ENCODE measurements at places on chromosomes 5 and 9.

DNA sequence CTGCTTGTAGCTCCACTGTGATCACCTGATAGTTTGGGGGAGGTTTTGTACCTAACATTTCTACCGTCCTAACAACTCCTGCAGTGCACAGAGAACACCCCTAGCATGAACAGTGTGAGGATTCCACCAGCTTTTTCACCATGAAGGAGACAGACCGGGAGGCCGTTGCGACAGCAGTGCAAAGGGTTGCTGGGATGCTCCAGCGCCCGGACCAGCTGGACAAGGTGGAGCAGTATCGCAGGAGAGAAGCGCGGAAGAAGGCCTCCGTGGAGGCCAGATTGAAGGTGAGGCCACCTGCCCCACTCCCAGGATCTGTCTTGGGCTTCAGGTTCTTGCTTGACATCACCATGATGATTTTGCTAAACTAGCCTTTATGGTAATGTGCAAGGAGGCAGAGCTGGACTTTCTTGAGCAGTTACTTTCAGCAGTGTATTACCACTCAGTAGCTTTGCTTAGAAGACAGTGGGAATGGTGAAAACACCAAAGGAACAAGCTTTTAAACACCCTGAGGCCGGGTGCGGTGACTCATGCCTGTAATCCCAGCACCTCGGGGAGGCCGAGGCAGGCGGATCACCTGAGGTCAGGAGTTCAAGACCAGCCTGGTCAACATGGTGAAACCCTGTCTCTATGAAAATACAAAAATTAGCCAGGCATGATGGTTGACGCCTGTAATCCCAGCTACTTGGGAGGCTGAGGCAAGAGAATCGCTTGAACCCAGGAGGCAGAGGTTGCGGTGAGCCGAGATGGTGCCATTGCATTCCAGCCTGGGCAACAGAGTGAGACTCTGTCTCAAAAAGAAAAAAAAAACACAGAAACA lies 3.3 kb downstream of the EXOC3 start:
- DNase-seq, result no peak

DNA sequence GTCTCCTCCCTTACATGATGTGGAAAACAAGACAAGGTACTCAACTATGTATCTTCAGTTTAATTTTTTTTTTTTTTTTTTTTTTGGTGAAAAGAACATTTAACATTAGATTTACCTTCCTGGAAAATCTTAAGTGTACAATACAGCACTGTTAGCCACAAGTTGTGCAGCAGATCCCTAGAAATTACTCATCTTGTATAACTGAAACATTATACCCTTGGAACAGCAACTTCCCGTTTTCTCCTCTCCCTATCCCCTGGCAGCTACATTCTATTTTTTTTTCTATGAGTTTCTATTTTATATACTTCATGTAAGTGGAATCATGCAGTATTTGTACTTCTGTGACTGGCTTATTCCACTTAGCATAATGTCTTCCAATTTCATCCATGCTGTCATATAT lies 421.9 kb upstream of the FTMT start:
- DNase-seq, result no peak

- DNase-seq, result no peak
Observed at GRCh38 chr9:107862323-107862722, 372.8 kb upstream of the KLF4 start.

- no peak for DNase-seq
Observed at GRCh38 chr5:171442287-171443042, 23.0 kb downstream of the FGF18 start.

DNA sequence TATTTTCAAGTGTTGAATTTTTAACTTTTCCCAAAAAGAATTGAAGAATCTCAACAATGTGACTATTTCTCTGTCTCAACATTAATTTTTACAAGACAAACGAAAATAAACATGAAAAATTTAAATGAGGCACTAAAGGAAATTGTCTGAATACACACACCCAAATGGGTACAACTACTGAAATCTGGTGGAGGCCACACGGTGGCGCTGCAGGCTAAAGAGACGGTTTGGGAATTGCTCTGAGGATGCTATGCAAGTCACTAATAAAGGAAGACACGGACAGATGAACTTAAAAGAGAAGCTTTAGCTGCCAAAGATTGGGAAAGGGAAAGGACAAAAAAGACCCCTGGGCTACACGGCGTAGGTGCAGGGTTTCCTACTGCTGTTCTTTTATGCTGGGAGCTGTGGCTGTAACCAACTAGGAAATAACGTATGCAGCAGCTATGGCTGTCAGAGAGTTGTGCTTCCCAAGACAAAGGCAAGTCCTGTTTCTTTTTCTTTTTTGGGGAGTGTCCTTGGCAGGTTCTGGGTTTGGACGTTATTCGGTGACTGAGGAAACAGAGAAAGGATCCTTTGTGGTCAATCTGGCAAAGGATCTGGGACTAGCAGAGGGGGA lies at the start of gene PCDHB10:
Gene PCDHB10 (plus strand): TSS at position 244 of the 616 bp plus-strand sequence. CDS start 200 bp downstream, at position 444.
- peak; percentile 43 for DNase-seq

DNA sequence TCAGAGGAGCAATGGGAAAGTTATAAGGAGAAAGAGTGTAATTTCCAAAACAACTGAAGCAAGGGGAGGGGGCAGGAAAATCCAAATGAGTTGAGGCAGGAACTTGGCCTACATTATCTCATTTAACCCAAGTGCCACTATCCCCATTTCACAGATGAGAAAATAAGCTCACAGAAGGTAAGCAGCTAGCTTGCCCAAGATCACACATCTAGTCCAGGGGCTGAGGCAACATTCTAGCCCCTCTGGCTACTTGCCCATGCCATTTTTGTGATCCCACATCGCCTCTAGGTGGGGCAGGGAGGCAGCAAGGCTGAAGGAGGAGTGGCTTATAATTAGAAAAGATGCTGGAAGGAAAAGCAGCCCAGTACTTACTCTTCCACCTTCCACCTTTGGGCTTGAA lies 2.6 kb upstream of the PSIP1 start:
- peak; percentile 82 for DNase-seq

GRCh38 chr5:133317558-133317957 lies 265.7 kb downstream of the HSPA4 start:
- no peak for DNase-seq

DNA sequence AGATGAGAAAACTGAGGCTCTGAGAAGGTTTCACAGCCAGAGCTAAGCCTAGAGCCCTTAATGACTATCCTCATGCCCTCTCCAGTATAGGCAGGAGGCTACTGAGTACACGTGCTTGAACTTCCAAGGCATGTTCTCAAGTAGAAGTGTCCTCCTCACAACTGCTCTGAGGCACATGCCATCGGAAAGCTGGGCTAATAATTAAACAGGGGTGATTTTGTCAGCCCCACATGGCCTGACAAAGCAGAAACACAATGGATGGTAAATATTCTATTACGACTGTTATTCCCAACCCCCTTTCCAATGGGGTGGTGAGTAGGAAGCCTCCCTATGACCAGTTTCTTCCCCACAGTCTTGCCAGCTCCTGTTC lies 34.3 kb downstream of the KCNIP1 start:
- no peak for DNase-seq

GRCh38 chr9:133583586-133583985 lies 25.6 kb downstream of the FAM163B start:
- DNase-seq, result no peak

GRCh38 chr9:22693156-22693555 lies 246.5 kb downstream of the DMRTA1 start:
- DNase-seq, result no peak

DNA sequence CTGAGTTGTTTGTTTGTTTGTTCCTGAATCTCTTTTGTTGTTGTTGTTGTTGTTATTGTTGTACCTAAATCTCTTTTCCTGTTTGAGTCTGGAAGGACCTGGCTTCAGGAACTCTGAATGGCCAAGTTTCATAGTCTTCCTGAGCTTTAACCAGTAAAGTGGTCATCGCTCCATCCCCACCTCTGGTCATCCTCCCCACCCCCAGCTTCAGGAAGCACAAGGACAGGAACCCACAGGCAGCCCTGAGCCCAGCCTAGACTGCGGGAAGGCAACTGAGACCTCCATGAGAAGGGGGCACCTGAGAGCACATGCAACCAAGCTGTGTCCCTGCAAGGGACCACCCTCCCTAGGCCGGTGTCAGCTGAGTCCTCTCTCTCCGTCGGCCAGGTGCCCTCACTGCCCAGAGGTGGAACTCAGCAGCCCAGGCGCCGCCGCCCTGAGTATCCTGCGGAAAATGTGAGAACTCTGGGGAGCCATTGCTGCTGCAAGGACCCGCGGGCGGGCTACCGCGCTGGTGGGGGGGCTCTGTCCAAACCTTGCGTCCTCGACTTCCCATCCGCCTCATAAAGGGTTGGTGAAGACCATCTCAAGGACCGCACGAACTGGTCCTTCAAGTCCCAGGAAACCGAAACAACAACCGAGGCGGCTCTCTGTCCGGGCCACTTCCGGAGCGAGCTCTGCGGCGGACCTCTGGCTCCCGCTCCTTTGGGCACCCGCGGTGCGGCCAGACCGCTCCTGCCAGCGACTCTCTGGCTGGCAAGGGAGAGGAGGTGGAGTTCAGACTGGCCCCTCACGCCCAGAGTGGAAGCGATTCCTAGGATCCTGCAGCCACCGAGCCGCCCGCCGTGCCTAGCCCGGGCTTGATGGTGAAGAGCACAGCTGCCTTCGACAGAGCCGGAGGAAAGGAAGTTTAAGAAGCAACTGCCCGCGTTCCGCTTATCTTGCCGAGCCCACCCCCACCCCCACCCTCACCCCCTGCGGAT lies 4.2 kb downstream of the BARX1 start:
- no peak for DNase-seq

GRCh38 chr5:177588413-177588909 lies 3.5 kb upstream of the TMED9 start:
- no peak for DNase-seq

GRCh38 chr9:83622433-83622938 lies 457 bp upstream of the IDNK start:
- DNase-seq, result no peak

DNA sequence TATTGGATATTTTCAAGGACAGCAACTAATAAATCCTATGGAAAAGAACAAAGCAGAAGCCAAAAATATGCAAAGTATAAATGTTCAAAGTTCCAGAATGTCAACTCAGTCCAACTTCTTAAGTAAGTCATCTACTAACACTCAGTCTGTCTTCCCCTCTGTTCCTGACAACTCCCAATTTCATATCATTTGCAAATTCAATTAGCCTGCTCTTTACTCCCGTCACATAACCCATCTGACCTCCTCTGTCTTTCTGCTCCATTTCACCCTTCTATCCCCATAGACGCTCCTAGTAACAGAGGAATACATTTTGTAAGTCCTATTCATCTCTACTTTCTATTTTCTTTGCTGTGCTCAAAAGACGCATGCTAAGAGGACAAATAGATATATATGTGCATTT lies 659.8 kb upstream of the MEF2C start:
- no peak for DNase-seq

DNA sequence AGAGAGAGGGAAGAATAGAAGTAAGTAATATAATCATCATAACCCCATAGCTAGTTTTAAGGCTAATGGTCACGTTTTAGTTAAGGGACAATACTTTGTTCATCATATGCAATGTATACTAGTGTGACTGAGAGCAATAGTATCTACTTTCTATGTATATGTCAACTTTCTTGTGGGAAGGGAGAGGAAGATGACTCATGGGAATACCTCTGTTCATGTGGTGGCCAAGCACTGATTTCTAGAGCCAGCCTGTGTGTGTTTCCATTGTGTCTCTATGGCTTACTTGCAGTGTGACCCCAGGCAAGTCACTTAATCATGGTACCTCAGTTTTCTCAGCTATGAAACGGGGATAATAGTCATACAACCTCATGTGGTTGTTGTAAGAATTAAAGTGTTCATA lies 639.6 kb downstream of the CETN3 start:
- DNase-seq, result peak; percentile 11

- DNase-seq, result no peak
Observed at GRCh38 chr5:30413540-30413939, 779.9 kb upstream of the CDH6 start.

DNA sequence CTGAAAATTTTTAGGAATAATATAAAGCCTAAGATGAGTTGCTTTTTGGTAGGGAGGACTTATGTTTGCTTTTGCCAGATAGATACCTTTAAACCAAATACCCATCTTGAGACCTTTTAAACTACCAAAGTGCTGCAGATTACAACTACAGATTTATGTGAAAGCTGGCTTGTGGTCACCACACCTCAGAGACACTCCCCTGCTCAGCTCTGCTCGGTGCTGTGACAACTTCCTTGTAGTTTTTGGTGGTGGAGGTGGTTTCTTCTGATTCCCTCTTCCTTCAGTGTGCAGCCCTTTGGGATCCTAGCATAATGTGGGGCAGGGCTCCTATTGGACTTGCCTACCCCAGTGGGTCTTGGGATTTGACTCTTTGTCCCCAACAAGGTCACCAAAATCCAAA lies 29.2 kb downstream of the GARNL3 start:
- DNase-seq, result no peak

- DNase-seq, result no peak
Observed at GRCh38 chr5:21615195-21615765, 1237.9 kb downstream of the CDH12 start.

DNA sequence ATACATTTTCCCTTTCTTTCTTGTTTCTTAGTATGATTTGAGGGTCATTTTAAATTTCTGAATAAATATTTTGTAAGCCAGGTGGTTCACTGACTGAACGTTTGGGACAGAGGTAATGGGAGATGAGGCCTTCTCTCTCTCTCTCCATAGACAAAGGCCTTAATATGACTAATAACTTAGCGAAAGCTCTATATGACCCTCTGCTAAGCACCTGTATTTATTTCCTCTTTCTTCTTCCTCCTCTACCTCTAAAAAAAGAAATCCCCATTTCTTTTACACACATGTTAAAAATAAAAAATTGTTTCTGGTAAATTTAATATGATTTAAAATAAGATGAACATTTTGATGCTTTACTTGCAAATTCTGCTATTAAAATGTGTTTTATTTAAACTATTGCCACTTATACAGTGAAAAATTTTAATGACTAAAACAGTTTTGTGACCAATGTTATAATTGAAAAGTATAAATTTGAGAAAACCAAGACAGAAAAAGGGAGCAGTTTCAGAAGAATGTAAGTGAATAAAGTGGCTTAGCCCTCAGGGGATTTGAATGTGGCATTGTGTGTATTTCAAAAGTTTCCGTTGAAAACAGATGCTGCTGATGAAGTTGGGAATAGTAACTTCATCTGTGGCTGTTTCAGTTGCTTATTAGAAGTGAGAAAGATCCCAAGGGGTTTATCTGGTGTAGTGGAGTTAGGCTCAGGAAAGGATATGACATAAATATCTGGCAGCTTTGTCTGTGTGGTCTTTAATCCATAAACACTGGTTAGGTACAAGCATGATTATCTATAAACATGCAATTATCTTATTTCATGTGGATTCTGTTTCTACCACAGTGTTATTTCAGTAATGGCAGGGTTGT lies 128.6 kb upstream of the GRHPR start:
- no peak for DNase-seq

- no peak for DNase-seq
Observed at GRCh38 chr5:82560561-82560960, 282.4 kb upstream of the RPS23 start.

DNA sequence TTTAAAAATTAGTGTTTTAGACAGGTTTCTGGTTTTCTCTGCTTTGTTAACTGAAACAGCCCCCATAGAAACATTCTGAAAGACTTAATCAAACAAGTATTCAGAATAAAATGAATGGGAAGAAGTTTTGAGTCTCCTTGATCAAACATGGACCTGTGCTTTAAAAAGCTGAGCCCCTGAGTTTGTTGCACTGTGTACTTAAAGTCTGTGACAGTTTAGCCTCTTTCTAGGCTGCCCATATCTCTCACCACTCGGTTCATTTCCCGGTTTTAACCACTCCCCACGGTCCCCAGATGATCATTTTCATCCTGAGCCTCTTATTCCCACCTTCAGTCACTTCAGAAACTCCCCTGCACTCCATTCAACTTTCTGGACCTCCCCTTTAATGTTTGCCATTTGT lies 215.9 kb upstream of the DMRT1 start:
- DNase-seq, result no peak

All from MG63 (cell line).